COR-L47 (cell line): ENCODE measurements at places on chromosomes 6 and 20.

DNA sequence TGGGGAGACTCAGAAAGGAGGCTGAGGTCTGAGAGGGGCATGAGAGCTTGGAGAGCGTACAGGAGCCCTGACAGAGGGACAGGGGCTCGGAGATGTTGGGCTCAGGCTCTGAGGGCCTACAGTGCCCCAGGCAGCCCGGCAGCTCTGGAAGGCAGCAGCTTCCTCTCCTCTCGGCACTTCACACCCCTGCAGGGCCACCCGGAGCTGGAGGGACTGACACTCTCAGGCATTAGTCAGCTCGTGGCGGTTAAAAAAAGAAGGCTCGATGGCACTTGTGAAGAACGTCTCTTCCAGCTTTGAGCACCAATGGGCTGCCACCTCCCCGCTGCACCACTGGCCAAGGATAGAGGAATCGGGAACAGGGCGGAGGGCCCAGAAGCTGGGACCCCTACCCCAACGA is 62.6 kb upstream of the SIRPA start:
- no peak for DNase-seq

DNA sequence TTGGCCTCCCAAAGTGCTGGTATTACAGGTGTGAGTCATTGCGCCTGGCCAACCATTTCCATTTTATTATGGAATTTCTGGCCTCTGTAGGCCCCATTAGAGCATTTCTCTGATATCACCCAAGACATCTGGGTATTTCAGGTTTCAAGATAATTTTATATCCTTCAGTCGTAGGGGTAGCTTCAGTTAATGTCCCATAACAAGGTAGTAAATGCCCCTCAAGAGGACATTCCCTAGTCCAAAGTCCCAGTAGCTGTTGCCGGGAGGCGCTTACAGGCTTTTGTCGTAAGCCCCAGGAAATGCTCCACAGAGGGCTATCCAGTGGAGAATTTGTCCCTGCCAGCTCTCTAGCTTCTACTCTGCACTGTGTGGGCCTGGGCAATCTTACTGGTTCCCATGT is 24.4 kb downstream of the EFCAB8 start:
- no peak for DNase-seq

GRCh38 chr6:22322103-22323030 is 25.5 kb upstream of the PRL start:
- no peak for DNase-seq

DNA sequence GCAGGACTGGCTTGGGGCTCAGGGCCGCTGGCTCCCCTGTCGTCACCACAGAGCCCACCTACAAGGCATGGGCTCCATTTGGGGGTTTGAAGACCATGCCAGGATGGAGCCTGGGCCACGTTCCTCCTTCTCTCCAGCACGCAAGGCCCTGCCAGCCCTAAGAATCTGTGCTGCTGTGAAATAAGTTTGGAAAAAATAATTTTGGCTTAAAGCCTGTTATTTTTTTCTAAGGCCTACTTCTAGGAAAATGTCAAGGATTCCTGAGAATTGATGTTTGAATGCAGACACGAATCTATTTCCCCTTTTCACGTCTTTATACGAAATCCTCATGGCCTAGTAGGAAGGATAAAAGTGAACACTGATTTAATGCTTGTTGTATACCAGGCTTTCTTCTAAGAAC is 107.5 kb downstream of the LRFN2 start:
- no peak for DNase-seq

DNA sequence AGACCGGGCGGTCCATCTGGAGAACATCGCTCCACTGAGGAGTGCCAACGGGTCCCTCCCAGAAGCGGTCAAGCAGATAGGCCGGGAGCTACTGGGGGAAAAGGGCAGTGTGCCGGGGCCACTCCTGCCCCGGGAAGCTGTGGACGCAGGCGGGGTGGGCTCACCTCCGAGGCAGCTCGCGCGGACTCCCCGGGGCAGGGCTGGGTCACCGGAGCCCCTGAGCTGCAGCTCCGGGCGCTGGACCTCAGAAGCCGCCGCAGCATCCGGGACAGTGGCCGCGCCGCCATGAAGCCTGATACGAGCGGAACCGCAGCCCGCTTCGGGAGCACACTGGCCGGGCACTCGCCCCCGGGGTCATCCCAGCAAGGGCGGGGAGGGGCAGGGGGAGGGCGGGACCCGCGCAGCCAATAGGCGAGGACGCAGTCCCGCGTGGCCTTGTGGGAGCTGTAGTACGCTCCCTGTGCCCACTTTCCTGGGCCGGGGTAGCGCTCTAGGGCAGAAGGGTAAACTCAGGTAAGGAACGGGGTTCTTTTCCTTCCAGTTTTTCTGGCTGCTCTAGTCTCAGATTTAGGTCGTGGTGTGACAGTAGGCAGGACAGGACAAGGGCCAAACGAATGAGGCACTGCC is at the start of gene MOCS1:
MOCS1 (minus strand) TSS at position 332 of the 627 bp plus-strand sequence; CDS start at position 287, 45 bp downstream.
- DNase-seq = no peak

DNA sequence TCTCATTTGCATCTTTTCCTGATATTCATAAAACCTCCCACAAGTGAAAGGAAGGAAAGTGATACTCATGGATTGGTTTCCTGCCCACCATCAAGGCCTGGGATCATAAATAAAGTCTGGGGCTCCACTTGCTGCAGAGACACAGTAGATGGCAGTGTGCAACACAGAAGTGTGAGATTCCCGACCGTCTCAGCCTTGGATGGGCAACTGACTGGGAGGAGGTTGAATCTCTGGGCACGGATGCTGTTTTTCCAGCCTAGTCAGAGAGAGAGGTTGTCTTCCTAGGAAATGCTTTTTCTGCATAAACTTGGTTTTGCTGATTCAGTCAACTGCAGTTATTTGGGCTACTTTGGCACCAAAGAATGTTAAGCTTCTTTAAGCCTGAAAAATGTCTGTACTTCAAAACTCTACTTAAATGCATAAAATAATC is 9.9 kb upstream of the RFPL4B start:
- peak; percentile 51 for DNase-seq

- no peak for DNase-seq
Measured at GRCh38 chr6:2970753-2971419, 481 bp downstream of the SERPINB6 start.

GRCh38 chr6:164694386-164694785 is 615.0 kb downstream of the C6orf118 start:
- DNase-seq = no peak

DNA sequence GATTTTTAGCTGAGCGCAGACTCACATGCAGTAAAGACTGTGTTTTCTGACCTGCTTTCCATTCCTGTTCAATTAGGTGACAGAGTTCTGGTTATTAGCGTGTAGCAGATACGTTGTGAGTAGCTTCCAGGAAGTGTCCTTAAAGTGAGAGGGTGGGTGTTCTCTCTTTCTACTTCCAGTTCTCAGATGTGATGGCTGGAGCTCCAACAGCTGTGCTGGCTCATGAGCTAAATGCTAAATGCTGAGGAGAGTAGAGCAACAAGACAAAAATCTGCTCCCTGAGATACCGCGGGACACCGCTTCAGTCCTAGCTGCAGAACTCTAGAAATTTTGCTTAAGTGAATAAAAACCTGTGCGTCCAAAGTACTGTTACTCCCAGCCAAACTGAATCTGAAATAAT is 38.2 kb upstream of the FYN start:
- no peak for DNase-seq

- no peak for DNase-seq
Measured at GRCh38 chr6:17054647-17055046, 47.2 kb upstream of the STMND1 start.

DNA sequence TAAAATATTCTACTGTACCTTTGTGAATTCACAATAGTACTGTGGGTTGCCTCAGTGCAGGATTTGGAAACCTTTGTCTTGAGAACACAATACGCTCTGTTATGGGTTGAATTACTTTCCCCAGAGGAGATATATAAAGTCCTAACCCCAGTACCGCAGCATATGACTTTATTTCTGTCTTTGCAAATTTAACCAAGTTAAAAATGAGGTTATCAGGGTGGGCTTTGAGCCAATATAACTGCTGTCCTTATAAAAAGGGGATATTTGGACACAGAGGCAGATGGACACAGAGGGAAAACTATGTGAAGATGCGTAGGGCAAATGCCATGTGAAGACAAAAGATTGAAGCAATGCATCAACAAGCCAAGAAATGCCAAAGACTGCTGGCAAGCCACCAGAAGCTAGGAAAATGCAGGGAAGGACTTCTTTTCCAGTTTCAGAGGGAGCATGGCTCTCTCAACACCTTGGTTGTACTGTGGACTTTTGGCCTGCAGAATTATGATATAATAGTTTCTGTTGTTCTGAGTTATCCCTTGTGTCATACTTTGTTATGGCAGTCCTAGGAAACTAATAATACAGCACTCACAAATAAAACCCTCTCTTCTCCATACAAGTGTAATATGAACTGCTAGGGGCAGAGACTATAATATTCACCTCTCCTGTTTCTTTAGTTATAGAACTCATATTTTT is 292.6 kb upstream of the SPTLC3 start:
- DNase-seq = no peak

GRCh38 chr6:5143634-5144311 is 58.6 kb downstream of the PPP1R3G start:
- DNase-seq = peak; percentile 83
